ENCODE measurements at places on chromosomes 6 and 20. TPM values are rescaled to one million over a fixed set of nuclear protein-coding genes. Genes with fewer than 3 reads are reported as not detected.

The POPDC3 gene
- 20.5 TPM for total RNA-seq

The ERVFRD-1 gene
- not detected for total RNA-seq

The LYRM4 gene
- total RNA-seq = 32.9 TPM

The MROH8 gene
- 2.1 TPM for total RNA-seq

The CTNNBL1 gene
- 58.8 TPM for total RNA-seq

- H3K4me3 ChIP-seq = no peak overlapping the region
- peaks cover 24% of the 10 kb centered on the region for H3K27me3 ChIP-seq
- H3K36me3 ChIP-seq = no peaks in the 10 kb centered on the region
- no peak overlapping the region for H3K27ac ChIP-seq
- no peaks in the 10 kb centered on the region for H3K4me1 ChIP-seq
- no peak for DNase-seq
These were observed 9.1 kb upstream of the TAGAP start for GRCh38 chr6:159053781-159054398.

DNA sequence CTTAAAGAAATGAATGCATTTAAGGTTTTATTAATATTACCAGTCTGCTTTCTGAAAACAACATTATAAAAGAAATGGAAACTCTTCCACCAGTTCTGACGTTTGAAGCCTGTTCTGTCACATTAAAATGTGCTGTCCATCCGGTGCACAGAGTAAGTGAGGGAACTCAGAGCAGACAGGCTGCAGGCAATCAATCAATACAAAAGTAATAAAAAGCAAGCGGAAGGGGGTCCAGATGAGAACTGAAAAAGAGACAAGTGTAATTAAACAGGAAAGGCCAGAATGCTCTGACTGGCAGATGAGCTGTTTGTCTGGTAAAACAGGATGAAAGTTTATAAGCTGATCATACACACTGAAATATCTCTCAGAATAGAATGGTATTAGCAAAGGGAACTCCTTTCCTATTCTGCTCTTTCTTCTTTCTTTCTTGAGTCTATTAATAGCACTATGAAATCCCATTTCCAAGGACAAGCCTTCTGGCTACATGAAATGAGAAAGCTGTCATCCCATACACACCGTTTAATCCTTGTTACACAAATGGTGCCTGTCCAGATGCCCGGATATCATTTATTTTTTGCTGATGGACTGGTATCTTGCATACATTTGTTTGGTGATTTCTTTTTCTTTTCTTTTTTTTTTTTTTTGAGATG, 94.3 kb downstream of the RAMACL start:
- no peak for DNase-seq
- H3K4me1 ChIP-seq = no peaks in the 10 kb centered on the region
- no peaks in the 10 kb centered on the region for H3K27me3 ChIP-seq
- no peak overlapping the region for H3K27ac ChIP-seq
- H3K36me3 ChIP-seq = 0 out of 2 replicates have a peak, but pooled peaks cover 4% of the 10 kb centered on the region

- no peak overlapping the region for H3K27ac ChIP-seq
- no peak overlapping the region for H3K4me3 ChIP-seq
- H3K36me3 ChIP-seq = peaks cover 51% of the 10 kb centered on the region
- H3K27me3 ChIP-seq = no peaks in the 10 kb centered on the region
- DNase-seq = no peak
These were observed 7.9 kb upstream of the FAM209A start for GRCh38 chr20:56516631-56517030.

GRCh38 chr6:44430326-44430725, 42.8 kb downstream of the CDC5L start:
- H3K27ac ChIP-seq = peak overlapping the region; percentile 16
- H3K27me3 ChIP-seq = no peaks in the 10 kb centered on the region
- peak; percentile 14 for DNase-seq
- H3K36me3 ChIP-seq = no peaks in the 10 kb centered on the region
- peaks cover 40% of the 10 kb centered on the region for H3K4me1 ChIP-seq

GRCh38 chr20:5989539-5989938, 39.1 kb downstream of the MCM8 start:
- 0 out of 2 replicates have a peak overlapping the region, but pooled peaks have one; percentile 19 for H3K27ac ChIP-seq
- H3K27me3 ChIP-seq = no peaks in the 10 kb centered on the region
- no peak overlapping the region for H3K4me3 ChIP-seq
- no peak for DNase-seq
- peaks cover 5% of the 10 kb centered on the region for H3K36me3 ChIP-seq

DNA sequence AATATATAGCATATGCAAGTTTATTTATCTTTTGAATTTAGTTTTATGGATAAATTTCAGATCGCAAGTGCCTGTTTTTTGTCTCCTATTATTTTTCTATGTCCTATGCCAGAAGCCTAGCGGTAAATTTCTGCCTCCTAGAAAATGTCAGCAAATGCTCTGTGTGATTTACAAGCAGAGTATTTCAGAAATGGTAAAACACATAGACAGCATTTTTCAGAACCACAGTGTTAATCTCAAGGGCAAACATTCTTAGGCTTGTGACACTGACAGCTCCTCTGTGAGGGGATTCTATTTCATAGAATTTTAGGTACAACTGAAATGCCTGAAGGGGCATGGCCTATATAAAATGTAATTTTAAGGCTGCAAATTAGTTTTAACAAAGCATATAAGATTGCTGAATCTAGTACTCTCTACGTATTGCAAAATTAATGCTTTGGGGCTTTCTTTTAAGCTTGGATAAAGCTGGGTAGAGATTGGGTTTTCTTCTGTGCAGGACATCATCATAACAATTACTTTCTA, 89.9 kb upstream of the PTCHD4 start:
- no peak overlapping the region for H3K4me3 ChIP-seq
- no peaks in the 10 kb centered on the region for H3K4me1 ChIP-seq
- H3K27me3 ChIP-seq = no peaks in the 10 kb centered on the region

GRCh38 chr6:48568856-48569255, 457.9 kb upstream of the PTCHD4 start:
- DNase-seq = no peak
- no peaks in the 10 kb centered on the region for H3K36me3 ChIP-seq
- peaks cover 19% of the 10 kb centered on the region for H3K4me1 ChIP-seq
- H3K27ac ChIP-seq = no peak overlapping the region
- peaks cover 9% of the 10 kb centered on the region for H3K27me3 ChIP-seq
